Spleen (tissue), 13 donors: ENCODE measurements at places on chromosomes 5 and 9. TPM values are rescaled to one million over a fixed set of nuclear protein-coding genes. Genes with fewer than 3 reads are reported as not detected.
A peak's percentile ranks its signal among the peaks of the same experiment; 100 is the strongest.

CRB2 gene
- polyA plus RNA-seq = 0.42 TPM

ZMYND19 gene
- 24.1 TPM for polyA plus RNA-seq

GNA14 gene
- 1.7 TPM for polyA plus RNA-seq

PCDHB12 gene
- polyA plus RNA-seq = 0.11 TPM

SUSD3 gene
- polyA plus RNA-seq = 68.8 TPM

MRPS30 gene
- 20.5 TPM for polyA plus RNA-seq

OR1L4 gene
- polyA plus RNA-seq = not detected

GRCh38 chr5:150516011-150516410, 8.1 kb downstream of the NDST1 start:
- H3K27me3 ChIP-seq = no peaks in the 10 kb centered on the region
- no peaks in the 10 kb centered on the region for H3K36me3 ChIP-seq
- no peak for DNase-seq
- no peak overlapping the region for H3K4me3 ChIP-seq

- no peak overlapping the region for H3K27ac ChIP-seq
- no peak overlapping the region for H3K4me3 ChIP-seq
- H3K27me3 ChIP-seq = no peaks in the 10 kb centered on the region
- H3K36me3 ChIP-seq = no peaks in the 10 kb centered on the region
- DNase-seq = no peak
Observed at GRCh38 chr5:31620026-31620425, 18.9 kb upstream of the PDZD2 start.

- H3K27ac ChIP-seq = no peak overlapping the region
- H3K36me3 ChIP-seq = no peaks in the 10 kb centered on the region
Observed at GRCh38 chr9:75754080-75754479, 136.4 kb upstream of the PCSK5 start.

DNA sequence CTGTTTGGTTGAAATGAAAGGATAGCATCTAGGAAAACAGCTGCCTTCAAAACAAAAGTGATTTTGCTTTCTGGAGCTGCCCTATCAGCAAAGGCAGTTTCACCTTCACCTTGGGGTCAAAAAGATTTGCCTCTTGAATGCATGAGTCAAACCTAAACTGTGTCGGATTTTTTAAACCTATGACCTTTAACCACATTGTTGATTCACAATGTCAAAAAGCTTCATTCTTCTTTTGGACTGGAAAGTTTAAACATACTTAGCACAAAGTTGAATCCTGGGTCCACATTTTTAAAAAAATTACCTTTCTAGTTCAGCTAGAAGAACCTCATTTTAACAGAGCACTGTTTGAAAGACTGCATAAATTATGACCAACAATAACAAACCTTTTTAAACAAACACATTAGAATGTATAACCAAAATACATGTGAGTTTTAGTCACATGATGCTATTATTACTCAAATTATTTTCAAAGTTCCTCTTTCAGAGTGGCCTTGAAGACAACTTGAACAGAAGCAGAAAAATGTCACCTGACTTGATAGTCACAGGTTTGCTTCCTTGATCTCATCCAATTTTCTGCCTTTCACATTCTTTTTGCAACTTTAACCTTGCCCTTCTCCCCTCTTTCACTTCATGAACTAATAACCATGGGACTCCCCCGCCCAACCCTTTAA, 109.7 kb upstream of the LHFPL2 start:
- H3K4me3 ChIP-seq = no peak overlapping the region
- H3K4me1 ChIP-seq = peaks cover 17% of the 10 kb centered on the region
- no peak for DNase-seq
- peak overlapping the region; percentile 53 for H3K27ac ChIP-seq

- H3K27ac ChIP-seq = no peak overlapping the region
- H3K27me3 ChIP-seq = no peaks in the 10 kb centered on the region
- DNase-seq = no peak
Observed at GRCh38 chr9:18009902-18010301, 431.0 kb downstream of the SH3GL2 start.

GRCh38 chr5:150853561-150853960, 7.2 kb downstream of the IRGM start:
- no peaks in the 10 kb centered on the region for H3K36me3 ChIP-seq
- H3K27me3 ChIP-seq = no peaks in the 10 kb centered on the region
- no peak for DNase-seq
- no peak overlapping the region for H3K4me3 ChIP-seq
- no peak overlapping the region for H3K27ac ChIP-seq

GRCh38 chr5:172685091-172685490, 44.0 kb downstream of the NEURL1B start:
- no peak overlapping the region for H3K27ac ChIP-seq
- DNase-seq = peak; percentile 4
- H3K4me1 ChIP-seq = peaks cover 10% of the 10 kb centered on the region
- H3K27me3 ChIP-seq = peaks cover 6% of the 10 kb centered on the region

- H3K27ac ChIP-seq = no peak overlapping the region
- no peaks in the 10 kb centered on the region for H3K4me1 ChIP-seq
- no peak overlapping the region for H3K4me3 ChIP-seq
- H3K27me3 ChIP-seq = no peaks in the 10 kb centered on the region
- no peaks in the 10 kb centered on the region for H3K36me3 ChIP-seq
Observed at GRCh38 chr9:119634006-119634405, 264.8 kb upstream of the BRINP1 start.

DNA sequence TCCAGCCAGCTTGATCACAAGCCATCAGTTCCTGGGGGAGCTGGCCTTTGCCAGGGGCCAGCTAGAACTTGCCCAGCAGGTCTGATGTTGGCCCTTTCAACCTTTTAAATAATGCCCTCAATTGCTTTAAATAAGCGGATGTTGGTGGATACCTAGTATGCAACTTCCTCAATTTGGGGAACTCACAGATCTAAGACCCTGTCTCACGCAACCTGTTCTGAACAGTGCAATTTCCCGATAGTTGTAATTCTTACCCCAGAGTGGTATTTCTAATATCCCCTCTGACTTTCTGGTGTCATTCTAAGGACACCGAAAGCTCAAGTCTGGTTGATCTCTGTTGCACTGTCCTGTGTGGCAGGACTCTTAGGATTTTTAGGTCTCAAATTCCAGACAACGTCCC, 23.1 kb downstream of the GALNT12 start:
- no peaks in the 10 kb centered on the region for H3K4me1 ChIP-seq
- H3K36me3 ChIP-seq = peaks cover 4% of the 10 kb centered on the region
- no peak for DNase-seq
- no peaks in the 10 kb centered on the region for H3K27me3 ChIP-seq

DNA sequence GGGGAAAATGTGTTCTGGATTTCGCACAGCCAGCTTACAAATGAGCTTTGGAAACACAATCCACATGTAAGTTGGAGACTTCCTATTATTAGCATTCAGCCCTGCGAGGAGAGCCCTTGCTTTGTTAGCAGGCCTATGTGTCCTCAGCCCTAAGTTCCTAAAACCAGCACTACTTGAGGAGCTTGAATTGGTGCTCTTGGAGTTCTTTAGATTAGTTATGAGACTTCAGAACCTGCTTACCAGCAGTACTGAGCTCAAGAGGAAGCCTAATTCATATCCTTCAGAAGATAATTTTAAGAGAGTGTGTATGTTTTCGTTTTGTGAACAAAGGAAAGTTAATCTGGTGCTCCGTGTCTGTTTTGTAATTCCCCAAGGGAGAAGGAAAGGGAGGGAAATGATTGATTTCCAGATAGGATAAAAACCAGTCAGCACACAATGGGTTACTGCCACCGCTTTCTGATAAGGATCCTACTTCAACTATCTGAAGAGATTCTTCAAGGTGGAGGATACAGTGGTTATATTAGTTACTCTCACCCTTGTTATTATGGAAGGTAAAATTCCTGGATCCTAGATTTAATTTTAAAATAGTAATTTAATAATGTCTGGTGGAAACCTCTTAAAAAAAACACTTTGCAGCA, 35.2 kb downstream of the PIK3R1 start:
- H3K27ac ChIP-seq = peak overlapping the region; percentile 71
- no peaks in the 10 kb centered on the region for H3K36me3 ChIP-seq
- DNase-seq = no peak
- H3K4me1 ChIP-seq = peaks cover 100% of the 10 kb centered on the region
- no peaks in the 10 kb centered on the region for H3K27me3 ChIP-seq

GRCh38 chr5:158406884-158407823, 548.2 kb upstream of the CLINT1 start:
- no peak overlapping the region for H3K4me3 ChIP-seq
- no peaks in the 10 kb centered on the region for H3K27me3 ChIP-seq
- H3K36me3 ChIP-seq = no peaks in the 10 kb centered on the region
- DNase-seq = no peak

DNA sequence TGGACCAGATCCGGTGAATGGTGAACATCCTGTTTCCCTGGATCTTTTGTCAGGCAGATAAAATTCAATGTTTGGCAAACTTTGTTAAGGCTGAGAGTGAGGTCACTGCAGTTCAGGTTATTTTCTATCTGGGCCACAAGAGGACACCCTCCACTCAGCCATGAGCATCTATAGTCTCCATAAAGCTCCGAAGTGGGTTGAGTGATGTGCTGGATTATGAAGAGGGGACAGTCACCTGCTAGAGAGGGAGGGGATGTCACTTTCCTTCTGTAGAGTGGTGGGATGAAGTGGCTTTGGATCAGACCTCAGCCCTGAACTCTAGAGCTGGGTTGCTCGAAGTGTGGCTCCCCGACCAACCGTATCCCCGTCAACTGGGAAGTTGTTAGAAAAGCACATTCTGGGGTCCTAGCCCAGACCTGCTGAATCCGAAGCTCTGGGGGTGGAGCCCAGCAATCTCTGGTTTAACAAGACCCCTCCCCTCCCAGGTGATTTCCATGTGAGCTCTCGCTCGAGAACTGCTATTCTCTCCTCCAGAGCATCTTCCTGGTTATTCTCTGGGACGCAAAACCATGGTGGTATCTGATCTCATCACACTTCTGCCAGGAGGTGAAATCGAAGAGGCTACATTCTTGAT, 31.8 kb upstream of the FGF1 start:
- H3K4me3 ChIP-seq = no peak overlapping the region
- peaks cover 28% of the 10 kb centered on the region for H3K4me1 ChIP-seq
- no peaks in the 10 kb centered on the region for H3K27me3 ChIP-seq
- DNase-seq = no peak

DNA sequence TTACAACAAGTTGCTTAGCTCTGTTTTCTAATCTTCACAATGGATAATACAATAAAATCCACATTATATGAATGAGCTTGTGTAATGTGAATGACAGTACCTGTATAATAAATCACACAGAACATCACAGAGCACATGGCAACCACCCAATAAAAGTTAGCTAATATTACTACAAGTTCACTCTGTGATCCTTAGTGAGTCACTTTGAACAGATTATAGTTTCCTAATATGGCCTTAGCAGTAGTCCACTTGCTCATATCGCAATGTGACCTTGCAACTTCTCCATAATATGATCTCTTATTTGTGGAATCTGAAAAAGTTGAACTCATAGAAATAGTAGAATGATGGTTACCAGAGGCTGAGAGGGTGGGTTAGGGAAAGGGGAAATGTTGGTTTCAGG, 361.3 kb downstream of the PTPRD start:
- H3K4me3 ChIP-seq = no peak overlapping the region
- H3K36me3 ChIP-seq = no peaks in the 10 kb centered on the region
- H3K27ac ChIP-seq = no peak overlapping the region
- no peaks in the 10 kb centered on the region for H3K27me3 ChIP-seq
- H3K4me1 ChIP-seq = no peaks in the 10 kb centered on the region

DNA sequence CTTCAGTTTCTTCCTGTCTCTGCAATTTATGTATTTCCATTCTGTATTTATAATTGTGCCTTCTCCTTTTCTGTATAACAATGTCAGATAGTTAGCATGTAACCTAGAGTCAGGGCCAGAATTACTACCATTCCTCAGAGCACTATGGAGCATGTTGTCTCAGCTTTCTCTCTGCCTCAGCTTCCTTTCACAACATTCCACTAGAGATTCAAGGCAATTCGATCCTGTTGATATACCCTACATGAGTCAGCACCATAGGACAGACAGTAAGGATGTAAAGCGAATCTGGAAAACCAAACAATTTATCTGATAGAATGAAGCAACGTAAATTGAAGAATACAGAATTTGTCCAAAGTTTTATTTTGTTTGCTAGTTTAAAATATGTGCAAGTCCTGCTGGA, 728.3 kb upstream of the SEMA6A start:
- DNase-seq = no peak
- H3K27me3 ChIP-seq = no peaks in the 10 kb centered on the region
- no peak overlapping the region for H3K4me3 ChIP-seq

- no peaks in the 10 kb centered on the region for H3K36me3 ChIP-seq
- H3K27ac ChIP-seq = no peak overlapping the region
- no peak overlapping the region for H3K4me3 ChIP-seq
- H3K4me1 ChIP-seq = no peaks in the 10 kb centered on the region
- no peaks in the 10 kb centered on the region for H3K27me3 ChIP-seq
Observed at GRCh38 chr5:36040651-36041536, 25.8 kb downstream of the UGT3A2 start.

DNA sequence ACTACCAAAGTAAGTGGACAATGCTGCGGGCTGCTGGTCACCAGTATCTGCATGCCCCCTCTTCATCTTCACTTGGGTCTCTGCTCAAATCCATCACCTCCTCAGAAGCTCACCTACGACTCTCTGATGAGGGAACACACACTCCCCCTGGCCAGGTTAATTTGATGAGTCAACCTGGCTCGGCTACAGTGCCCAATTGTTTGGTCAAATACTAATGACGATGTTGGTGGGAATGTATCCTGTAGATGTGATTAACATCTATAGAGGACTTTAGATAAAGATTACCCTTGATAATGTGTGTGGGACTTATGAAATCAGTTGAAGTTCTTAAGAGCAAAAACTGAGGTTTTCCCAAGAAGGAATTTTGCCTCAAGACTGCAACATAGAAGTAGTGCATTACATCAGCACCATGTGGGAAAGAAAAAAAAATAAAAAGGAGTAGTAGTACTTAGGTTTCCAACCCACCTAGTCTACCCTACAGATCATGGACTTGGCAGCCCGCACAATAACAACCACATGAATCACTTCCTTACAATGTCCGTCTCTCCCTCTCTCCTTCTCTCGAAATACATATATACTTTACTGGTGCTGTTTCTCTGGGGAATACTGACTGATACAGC, 467.3 kb downstream of the DNAH5 start:
- no peak overlapping the region for H3K27ac ChIP-seq
- no peak for DNase-seq
- no peaks in the 10 kb centered on the region for H3K4me1 ChIP-seq
- H3K36me3 ChIP-seq = no peaks in the 10 kb centered on the region
- H3K27me3 ChIP-seq = no peaks in the 10 kb centered on the region

GRCh38 chr5:127935398-127935797, 148.2 kb upstream of the SLC12A2 start:
- H3K27ac ChIP-seq = no peak overlapping the region
- H3K27me3 ChIP-seq = no peaks in the 10 kb centered on the region
- no peak overlapping the region for H3K4me3 ChIP-seq
- H3K36me3 ChIP-seq = no peaks in the 10 kb centered on the region

DNA sequence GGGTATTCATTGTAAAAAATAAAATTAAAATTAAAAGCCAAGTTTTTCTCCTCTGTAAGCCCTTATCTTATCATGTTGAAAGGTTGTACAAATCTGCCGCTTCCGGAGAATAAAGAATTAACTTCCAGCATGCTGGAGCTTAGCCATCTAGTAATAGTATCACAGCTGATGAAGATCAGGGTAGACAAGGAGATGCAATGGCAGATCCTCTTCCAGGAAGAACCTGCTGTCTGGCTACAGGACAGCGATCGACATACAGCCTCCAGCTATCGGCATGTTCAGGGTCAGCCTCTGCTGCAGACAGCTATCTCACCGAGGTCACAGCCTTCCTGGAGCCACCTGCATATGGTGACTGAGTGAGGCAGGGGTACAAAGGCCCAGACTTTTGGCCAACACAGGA, 82.6 kb downstream of the MED27 start:
- DNase-seq = no peak
- H3K4me3 ChIP-seq = no peak overlapping the region
- H3K27me3 ChIP-seq = no peaks in the 10 kb centered on the region
- H3K4me1 ChIP-seq = peaks cover 5% of the 10 kb centered on the region
